Stimulated activated CD8-positive, alpha-beta memory T cell treated with anti-CD3 and anti-CD28 coated beads, Interleukin-7, amount 100 ng/mL, for 24 hours (primary cell): ENCODE measurements at places on chromosomes 13 and 19.
A peak's percentile ranks its signal among the peaks of the same experiment; 100 is the strongest.

GRCh38 chr13:76397413-76397812, 488.8 kb downstream of the KCTD12 start:
- no peak for DNase-seq

DNA sequence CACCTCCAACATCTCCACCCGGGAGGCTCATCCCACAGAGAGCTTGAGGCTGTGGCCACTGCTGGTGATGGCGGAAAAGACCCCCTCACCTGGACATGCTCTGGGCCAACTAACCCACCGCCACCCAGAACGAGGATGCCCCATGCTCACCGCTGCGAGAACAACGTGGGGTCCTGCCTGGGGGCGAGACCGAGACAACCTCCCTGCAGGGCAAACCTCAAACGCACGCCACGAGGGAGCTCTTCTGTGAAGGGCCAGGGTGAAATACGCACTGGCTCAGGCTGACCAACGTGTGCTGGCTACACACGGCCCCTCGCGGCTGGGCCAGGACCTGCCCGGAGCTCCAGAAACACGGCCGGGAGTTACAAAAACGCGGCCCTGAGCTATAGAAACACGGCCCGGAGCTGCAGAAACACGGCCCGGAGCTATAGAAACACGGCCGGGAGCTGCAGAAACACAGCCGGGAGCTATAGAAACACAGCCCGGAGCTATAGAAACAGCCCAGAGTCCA, 19.0 kb upstream of the PLPP2 start:
- DNase-seq: no peak

DNA sequence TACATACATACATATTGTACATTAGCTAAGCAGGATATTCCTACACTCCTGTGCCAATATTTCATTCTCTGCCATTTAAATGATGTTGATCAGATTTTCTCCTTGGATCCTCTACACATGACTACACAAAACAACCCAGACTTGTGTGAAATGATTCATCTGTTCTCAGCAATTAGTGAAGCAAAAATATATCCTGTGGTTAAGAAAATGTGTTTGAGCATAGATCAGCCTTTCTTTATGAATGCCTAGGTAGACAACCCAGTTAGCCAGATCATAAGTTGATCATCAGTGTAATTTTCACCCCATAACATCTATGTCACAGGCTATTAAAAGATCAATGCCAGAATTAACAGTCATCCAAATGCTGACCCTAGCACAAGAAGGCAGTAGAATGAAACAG, 275.2 kb upstream of the EDNRB start:
- DNase-seq: no peak

- no peak for DNase-seq
These were observed 16.3 kb downstream of the LATS2 start for GRCh38 chr13:21045100-21045499.

DNA sequence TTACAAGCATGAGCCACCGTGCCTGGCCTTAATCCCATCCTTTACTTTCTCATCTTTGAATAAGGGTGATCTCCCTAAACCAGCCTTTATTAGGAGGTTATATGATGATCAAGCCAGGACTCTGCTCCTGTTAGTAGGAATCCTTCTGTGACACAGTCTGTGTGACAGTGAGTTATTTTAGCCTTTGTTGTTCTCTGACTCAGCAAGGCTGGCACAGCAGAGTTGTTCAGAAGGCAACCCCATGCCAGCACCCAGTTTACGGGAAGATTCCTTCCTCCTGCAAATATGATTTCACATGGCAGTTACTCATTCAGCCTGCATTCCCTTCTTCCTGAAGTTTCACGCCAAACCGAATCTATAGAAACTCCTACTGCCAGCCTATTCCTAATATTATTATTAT, 10.5 kb upstream of the MIER2 start:
- DNase-seq: no peak

- peak; percentile 69 for DNase-seq
These were observed 3.7 kb upstream of the SPIB start for GRCh38 chr19:50414864-50415660.
